ENCODE measurements at places on chromosomes 1 and 21.

- DNase-seq: no peak
Observed at GRCh38 chr1:192108161-192108560, 50.1 kb upstream of the RGS18 start.

- no peak for DNase-seq
Observed at GRCh38 chr1:81467383-81467782, 333.4 kb upstream of the ADGRL2 start.

GRCh38 chr21:44755227-44755626 is 43.9 kb upstream of the TSPEAR start:
- DNase-seq: no peak

GRCh38 chr1:162070094-162070748 is 730 bp downstream of the NOS1AP start:
- no peak for DNase-seq

- DNase-seq: no peak
Observed at GRCh38 chr1:84748364-84748763, 58.1 kb upstream of the SSX2IP start.

All from activated gamma-delta T cell treated with Interleukin-2 at 50 U/mL for 16 hours (primary cell).